Kidney capillary endothelial cell (primary cell): ENCODE measurements at places on chromosomes 2 and 18.

- DNase-seq: no peak
These were observed 143.0 kb upstream of the MYCN start for GRCh38 chr2:15797231-15797938.

DNA sequence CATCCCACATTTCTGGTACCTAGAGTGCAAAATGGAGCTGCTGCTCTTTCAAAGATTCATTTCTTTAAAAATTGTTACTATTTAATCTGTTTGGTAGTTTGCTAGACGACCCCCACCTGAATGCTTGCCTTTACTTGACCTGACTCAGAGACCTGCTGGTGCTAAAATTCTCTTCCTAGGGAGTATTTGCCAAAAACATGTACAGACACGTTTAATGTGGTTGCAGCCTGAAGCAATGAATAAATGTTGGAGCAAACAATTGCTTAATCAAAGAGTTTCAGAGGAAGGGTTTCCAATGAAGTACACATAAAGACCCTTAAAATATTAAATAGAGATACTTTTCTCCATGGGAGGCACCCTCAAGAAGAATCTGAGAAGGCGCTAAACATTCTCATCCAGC is 734.4 kb downstream of the CBLN2 start:
- DNase-seq: no peak

DNA sequence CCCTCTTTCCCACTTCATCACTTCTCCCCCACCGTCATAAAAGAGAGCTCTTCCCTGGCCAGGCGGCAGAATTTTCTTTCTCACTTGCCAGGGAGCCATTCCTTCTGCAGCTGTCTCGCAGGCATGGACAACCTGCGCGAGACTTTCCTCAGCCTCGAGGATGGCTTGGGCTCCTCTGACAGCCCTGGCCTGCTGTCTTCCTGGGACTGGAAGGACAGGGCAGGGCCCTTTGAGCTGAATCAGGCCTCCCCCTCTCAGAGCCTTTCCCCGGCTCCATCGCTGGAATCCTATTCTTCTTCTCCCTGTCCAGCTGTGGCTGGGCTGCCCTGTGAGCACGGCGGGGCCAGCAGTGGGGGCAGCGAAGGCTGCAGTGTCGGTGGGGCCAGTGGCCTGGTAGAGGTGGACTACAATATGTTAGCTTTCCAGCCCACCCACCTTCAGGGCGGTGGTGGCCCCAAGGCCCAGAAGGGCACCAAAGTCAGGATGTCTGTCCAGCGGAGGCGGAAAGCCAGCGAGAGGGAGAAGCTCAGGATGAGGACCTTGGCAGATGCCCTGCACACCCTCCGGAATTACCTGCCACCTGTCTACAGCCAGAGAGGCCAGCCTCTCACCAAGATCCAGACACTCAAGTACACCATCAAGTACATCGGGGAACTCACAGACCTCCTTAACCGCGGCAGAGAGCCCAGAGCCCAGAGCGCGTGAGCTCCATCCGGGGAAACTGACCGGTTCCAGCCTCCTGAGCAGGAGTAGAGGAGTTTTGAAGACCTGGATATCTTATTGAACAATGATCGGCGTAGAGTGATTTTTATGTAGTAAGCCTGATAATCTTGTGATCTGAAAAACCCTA is at the start of gene MSGN1:
MSGN1 (plus strand) TSS at position 65 of the 850 bp plus-strand sequence; CDS start at position 124, 59 bp downstream.
- no peak for DNase-seq

GRCh38 chr2:239946562-239946863 is 78.6 kb downstream of the NDUFA10 start:
- DNase-seq: no peak

DNA sequence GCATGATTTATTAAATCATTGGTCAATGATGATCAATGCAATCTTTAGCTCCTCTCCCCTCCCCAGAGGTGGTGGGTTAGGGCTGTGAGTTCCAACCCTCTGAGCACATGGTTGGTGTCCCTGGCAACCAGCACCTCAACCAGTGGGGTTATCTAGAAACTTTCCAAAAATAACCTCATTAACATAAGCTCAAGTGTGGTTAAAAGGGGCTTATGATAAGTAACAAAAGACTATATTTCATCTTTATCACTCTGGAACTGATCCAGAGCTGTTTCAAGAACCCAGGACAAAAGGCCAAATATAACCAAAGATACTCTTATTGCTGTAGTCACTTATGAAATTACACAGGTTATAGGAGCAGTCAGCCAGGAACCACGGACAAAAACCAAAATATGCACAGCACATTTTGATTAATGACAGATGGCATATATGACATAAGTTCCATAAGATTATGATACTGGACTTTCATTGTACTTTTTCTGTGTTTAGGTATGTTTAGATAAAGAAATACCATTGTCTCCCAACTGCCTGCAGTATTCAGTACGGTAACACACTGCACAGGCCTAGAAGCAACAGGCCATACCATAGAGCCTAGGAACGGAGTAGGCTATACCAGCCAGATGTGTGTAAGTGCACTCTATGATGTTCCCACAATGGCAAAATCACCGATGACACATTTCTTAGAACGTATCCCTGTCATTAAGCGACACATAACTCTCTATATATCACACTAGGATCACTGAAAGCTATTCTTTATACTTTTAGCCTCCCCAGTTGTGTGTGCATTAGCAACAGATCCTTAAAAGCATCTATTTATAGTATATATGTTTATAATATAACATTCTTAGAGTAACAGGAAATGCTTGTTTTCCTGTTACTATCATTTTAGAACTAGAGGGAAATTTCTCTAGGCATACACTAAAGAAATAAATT is 31.9 kb downstream of the KIDINS220 start:
- DNase-seq: peak; percentile 0

DNA sequence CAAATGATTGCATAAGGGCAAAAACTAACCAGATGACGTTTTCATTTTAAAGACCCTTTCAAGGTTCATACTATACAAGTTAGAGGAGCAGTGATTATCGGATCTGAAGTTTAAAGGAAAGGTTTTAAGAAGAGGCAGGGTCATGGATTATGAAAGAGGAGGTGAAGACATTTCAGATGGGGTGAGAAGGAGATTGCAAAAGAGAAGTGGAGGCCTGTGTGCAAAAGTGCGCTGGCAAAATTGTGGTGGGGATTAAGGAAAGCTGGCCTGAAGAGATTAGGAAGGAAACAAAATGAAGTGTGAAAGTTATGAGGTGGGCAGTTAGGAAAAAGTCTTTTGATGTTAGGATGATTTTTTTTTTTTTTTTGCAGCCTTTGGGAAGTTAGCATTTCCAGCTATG is 935.7 kb upstream of the FAM98A start:
- no peak for DNase-seq

DNA sequence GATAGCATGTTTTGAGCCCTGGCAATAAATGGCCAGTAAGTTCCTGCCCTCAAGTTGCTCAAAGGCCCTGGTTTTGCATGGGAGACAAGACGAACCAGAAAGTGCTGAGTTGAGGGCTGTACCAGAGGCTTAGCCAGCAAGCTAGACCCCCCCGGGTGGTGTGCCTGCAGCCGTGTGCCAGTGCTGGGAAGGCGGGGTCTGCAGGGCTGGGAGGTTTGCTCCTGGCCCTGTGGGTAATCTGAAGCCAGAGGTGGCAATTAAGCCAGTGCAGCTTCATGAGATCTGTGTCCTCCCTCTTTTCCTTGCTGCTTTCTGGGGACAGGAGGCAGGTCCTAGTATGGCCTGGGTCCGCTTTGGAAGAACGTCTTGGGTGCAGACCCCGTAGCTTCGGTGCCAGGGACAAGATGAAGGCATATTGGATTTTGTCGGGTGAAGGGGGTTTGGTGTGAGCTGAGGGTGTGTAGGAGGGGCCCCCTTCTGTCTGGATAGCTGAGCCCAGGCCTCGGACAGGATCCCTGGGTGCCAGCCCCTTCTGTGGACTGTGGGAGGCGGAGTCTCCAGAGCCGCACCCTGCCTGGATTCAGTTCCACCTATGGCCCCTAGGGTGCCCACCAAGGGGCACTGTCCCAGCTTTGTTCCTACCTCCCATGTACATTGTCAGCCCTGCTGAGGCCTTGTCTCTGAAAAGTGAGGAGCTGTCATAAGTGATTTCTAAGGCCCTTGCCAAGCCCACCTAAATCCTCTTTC is 15.6 kb downstream of the ATOH8 start:
- no peak for DNase-seq

GRCh38 chr2:218001629-218002028 is 1.2 kb downstream of the TNS1 start:
- DNase-seq: no peak

DNA sequence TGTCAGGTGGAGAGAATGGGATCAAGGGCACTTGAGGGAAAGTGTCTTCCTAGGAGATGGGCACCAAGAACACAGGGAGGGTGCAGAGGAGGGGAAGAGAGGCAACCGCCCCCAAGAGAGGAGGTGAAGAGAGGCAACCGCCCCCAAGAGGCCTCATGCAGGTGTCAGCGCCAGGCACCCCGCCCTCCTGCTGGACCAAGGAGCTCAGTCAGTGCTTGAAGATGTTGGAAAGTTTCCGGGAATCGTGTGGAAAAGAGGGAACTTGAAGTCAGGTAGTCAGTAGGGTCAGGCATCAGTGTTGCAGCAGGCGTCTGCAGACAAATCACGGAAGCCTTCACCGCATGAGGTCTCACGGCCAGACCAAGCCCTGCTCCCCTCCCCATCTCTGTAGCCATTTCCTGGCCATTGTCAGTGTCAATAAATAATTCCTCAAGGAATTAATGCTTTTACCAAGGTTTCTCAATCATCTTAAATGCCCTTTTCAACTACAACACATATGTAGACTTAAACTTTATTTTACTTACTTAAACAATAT is 353.1 kb downstream of the EIPR1 start:
- DNase-seq: no peak

DNA sequence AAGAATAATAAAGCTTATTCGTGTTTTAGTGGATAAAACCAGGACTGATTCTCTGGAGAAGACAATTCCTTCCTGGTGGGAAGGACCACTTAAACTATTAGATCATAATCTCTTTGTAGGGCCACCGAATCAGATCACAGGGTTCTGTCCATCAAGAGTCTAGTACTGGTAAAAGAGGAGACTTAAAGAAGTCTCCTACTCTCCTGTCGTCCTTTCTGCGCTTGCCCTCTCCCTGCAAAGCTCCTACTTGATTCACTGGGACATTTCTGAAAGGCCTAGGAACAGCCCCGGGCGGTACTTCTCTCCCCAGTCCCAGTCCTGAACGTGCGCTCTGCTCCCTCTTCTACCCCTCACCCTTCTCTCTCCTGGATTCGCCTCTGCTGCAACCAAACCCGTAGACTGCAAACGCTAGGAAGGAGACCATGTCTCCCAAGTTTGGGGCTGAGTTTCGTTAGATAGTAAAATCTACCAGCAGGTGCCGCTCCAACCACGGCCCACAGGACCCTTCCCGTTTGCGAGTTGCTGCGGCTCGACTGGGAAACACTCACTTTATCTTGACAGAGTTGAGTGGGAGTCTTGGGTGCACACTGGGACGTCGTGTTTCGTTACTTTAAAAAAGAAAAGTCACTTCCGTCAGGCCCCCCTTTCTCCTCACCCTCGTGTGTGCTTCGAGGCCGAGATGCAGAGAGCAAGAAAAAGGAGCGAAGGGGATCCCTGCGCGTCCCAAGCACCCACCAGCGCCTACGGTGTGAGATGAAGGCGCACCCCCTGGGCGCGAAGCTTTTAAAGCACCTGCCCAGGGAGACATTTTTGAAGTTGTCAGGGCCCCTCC is 923 bp downstream of the FIGLA start:
- peak; percentile 67 for DNase-seq

DNA sequence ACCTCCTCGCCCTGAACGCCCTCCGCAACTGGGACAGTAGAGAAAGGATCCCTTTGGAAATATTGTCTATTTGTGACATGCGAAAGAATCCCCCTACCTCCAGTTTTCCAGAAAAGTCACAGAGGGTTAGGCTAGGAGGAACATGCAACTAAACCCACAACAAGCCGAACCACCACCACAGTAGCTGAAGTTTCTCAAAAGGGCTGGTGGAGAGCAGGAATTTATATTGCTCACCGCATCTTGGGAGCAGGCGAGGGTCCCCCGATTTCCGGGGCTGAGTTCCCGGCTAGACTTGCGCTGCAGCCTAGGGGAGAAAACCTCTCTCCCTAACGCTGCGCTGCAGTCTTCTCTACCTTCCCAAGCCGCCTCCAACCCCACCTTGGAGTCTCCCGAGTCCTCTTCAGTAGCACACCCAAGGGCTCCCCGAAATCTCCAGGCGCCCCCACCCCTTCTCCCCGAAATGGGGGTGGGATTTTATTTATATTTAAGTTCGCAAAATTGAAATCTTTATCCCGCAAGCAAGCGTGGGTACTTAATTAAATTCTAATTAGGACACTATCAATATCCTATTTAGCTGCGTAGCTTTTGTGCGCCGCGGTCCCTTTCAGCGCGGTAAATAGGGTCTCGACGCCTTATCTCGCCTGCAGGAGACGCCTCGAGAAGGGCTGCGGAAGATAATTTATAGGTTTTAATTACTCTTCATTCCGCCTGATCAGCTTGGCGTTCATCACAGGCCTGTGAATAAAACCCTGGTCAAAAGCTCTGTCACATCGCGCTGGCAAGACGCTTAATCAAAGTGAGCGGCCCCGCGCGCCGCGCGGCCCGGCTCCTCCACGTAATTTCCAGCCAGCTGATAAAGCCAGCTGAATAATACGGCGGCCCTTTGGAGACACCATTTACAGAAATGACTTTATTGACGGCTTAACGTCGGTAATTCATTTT is 2.0 kb upstream of the EN1 start:
- no peak for DNase-seq

- DNase-seq: no peak
These were observed 409.1 kb upstream of the CRIM1 start for GRCh38 chr2:35946478-35946877.

DNA sequence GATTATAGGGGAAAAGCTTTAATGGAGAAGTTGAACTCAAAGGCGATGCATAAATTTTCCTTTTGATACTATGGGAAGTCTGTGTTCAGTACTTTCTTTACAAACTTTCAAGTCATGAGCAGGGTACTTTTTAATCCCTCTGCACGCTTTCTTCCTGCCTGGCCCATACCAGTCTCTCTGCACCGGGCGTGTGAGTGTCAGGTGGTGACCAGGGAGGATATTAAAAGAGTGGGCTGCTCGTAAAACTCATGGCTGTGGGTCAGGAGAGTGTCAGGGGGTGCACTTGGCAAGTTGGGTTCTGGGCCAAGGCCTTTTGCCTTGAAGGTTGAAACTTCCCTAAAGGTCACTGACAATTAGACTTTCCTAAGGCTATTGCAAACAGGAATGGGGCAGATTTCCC is 367.8 kb downstream of the GPD2 start:
- DNase-seq: no peak

DNA sequence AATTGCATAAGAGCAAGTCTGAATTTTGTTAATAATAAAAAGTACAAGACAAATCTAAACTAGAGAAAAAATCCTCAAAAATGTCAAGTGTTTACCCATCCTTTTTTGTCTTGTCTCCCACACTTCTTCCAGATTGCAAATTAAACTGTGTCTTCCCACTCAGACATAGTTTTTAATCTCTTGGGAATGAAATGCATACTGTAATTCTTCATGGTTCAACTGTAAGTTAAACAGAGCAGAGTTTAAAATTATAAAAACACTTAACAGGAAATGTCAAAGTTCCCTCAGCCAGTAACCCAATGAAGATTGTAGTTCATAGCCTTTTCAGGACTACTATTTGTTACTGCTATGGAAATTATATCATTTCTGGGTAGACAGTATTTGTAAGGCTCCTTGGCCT is 171.8 kb downstream of the UBE2E3 start:
- no peak for DNase-seq

GRCh38 chr18:43661570-43661969 is 384.3 kb upstream of the SYT4 start:
- DNase-seq: no peak

- DNase-seq: no peak
These were observed 15.3 kb downstream of the NPC1 start for GRCh38 chr18:23570912-23571504.

- peak; percentile 49 for DNase-seq
These were observed 27.3 kb downstream of the GKN2 start for GRCh38 chr2:68925295-68925896.
